ENCODE measurements at places on chromosomes 3 and 15. TPM values are rescaled to one million over a fixed set of nuclear protein-coding genes. Genes with fewer than 3 reads are reported as not detected.

AADAC gene
- total RNA-seq, result not detected

GOLGA8Q gene
- total RNA-seq, result 0.65 TPM

DNA sequence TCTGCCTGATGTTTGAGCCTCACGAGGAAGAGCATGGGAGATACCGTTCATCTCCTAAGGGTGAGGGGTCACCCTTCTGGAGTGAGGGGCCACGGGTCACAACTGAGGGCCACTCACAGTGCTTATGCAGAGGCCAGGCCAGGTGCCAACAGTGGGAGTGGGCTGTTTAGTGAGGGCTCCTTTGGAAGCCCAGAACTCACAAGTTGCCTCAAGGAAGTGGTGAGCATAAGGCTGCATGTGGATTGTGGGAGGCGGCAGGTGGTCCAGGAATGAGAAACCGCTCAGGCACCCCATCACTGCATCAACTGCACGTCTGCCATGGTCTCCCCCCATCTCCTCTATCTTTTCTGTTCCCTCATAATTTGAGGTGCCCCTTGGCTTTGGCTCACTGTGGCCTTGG lies 26.5 kb downstream of the SPSB4 start:
- DNase-seq, result no peak

GRCh38 chr15:90154861-90155626 lies 46.1 kb upstream of the SEMA4B start:
- DNase-seq, result no peak

DNA sequence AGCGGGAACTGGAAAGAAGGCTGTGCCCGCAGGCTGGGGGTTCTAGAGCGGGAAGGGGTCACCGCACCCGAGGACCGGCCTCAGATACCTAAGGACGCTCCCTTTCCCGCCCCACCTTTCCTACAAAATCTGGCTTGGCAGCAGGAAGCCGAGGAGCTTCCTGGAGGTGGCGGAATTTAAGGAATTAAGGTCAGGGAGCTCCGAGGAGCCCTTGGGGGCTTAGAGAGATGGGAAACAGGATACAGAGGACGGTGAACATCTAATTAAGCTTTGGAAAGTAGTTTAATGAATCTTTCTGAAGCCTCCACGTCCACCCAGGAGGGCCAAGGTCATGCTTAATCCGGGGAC lies 507 bp upstream of the AP3B2 start:
- no peak for DNase-seq

DNA sequence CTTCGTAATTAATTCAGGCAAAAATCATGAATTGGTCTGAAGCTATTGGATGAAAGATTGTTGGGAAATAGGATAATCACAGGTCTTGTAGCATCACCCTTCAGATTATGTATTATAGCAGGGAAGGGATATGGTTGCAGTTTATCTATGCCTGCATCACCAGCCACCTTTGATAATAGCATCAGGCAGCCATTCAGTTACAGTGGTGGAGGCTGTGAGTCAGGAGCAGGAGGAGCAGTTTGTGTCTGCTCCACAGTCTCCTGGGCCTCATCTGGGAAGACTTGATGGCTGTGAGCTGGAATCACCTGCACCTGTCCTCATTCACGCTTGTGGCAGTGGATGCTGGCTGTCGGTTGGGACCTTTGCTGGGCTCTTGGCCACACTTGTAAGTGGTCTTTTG lies 104.3 kb upstream of the PLXNA1 start:
- no peak for DNase-seq

DNA sequence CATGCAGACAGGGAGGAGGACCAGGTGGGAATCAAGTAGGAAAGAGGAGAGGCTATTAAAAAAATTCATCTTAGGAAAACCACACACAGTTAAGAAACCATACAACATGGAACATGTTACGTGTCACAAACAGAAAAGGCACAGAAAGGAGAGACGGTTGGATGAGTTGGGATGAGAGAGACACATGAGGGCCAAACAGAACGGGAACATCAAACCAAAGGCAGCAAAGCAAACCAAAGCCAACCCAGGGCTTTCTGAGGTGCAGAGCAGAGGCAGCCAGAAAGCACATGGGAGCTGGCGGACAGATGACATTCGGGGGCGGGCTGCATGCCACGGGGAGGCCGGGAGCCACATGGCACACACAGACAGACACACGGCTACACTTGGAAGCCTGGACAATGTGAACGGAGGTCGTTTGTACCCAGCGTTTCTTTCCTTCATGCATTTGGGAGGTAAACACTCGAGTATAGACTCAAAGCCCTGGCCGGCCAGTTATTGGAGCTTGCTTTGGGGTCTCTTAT lies 8.6 kb upstream of the SEC13 start:
- no peak for DNase-seq
